ENCODE measurements at places on chromosomes 12 and 14.

DNA sequence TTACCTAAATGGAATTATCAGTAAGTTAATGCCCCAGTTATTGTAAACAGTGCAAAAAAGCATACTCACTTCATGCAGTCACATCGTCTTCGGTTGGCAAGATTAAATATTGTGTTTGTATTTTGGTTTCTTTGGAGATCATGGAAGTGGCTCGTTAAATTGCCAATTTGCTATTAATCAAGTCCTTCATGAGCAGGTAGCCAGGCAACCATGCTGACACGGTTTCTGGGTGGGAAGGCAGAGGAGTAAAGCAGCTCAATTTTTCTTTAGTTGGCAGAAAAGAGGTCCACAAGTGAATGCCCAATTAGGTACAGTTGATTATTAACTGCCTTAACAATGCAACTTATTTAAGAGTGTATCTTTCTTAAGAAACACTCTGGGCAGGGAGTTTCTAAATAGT lies 43.9 kb downstream of the PPP4R3A start:
- DNase-seq: no peak

DNA sequence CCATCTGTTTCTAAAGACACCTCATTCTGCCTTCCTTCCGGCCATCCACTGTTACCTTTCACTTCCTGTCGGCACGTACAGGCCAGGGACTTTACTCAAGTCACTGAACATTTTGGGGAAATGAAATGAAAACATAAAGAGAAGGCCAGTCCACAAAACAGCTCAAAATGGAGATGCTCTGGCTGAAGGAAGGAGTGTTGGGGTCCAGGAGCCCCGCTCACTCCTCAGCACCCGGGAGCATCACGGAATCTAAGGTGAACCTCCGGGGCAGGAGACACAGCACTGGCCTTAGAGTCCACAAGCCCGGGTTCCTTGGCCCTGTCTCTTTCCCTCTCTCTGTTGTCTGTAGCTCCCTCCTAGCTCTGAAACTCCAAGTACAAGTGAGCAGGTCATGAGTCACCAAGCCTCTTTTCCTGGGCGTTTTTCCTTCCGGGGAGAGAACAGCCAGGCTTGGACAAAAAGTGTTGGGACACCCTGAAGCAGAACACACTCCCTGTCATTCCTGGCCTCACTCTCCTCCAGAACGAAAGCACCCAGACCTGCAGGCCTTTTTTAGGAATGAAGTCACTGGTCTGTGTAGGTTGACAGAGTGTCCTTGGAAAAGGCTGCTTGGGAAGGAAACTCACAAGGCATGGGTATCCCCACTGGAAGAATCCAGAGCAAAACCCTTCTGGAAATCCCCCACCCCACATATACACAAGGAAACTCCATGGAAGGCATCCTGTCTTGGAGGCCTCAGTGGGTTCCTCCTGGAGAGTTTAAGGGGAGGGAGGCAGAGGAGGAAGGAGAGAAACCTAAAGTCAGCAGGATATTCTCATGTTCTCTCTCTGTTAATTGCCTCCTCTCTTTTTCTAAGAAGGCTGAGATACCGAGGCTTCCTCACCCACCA lies 245.3 kb downstream of the ZFP36L1 start:
- DNase-seq: no peak

- no peak for DNase-seq
Measured at GRCh38 chr12:3145546-3146310, 68.5 kb downstream of the TSPAN9 start.

- DNase-seq: no peak
Measured at GRCh38 chr12:106764738-106765137, 9.7 kb upstream of the RIC8B start.

- DNase-seq: no peak
Measured at GRCh38 chr12:52199294-52199919, 7.6 kb upstream of the KRT80 start.

GRCh38 chr12:51938726-51939125 lies 12.8 kb upstream of the ACVR1B start:
- no peak for DNase-seq

DNA sequence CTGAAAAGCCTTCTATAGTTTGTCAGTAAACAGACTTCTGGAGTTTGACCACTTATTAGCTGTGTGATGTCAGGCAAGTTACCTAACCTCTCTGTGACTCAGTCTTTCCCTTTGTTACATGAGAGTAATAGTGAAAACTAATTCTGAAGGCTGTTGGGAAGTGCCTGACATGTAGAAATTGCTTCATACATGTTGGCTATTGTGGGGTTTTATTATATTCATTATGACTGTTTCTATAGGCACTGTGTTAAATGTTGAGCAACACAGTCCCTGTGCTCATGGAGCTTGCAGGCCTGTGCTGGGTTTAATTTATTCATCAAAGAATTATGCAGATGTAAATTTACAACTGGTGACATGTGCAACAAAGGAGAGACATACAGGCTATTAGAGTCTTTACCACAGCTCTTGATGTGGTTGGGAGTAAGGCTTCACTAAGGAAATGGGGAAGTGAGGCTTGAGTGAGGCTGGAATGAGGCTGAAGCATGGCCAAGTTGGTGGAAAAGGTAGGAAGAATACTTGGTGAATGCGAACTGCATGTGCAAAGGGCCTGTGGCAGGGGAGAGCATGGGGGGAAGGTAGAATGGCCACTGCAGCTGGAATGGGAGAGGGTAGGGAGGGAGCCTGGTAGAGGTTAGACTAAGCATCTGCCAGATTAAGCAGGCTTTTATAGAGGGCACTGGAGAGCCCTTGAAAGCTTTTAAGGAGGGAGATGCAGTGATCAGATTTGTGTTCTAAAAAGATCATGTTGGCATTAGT lies 236.4 kb upstream of the CRY1 start:
- no peak for DNase-seq

DNA sequence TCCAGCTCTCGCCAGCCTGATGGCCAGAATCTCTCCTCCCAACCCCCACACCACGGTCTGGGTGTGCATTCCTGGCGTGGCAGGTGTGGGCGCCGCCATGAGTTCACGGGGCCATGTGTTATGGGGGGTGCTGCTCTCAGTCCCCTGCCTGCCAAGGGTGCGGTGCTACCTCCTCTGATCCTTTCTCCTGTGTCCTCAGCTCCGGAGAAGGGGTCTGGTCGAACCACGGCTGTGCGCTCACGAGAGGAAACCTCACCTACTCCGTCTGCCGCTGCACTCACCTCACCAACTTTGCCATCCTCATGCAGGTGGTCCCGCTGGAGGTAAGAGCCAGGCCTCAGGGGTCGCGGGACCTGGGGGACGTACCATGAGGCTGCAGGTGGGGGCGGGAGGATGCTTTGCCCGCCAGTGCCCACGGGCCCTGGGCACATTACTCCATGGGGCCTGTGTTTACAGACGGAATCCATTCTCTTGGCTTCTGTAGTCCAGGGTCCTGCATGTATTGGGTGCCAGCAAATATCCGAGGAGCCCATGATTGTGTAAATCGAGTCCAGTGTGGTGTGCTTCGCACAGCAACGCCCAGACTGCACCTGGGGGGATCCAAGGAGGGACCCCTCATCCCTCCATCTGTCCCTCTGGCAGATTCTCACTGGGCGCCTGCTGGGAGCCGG lies 130.8 kb downstream of the ADGRD1 start:
- no peak for DNase-seq

GRCh38 chr12:22396735-22397134 lies 62.2 kb upstream of the ST8SIA1 start:
- no peak for DNase-seq

GRCh38 chr14:61343991-61344405 lies 22.6 kb downstream of the PRKCH start:
- DNase-seq: peak; percentile 29

DNA sequence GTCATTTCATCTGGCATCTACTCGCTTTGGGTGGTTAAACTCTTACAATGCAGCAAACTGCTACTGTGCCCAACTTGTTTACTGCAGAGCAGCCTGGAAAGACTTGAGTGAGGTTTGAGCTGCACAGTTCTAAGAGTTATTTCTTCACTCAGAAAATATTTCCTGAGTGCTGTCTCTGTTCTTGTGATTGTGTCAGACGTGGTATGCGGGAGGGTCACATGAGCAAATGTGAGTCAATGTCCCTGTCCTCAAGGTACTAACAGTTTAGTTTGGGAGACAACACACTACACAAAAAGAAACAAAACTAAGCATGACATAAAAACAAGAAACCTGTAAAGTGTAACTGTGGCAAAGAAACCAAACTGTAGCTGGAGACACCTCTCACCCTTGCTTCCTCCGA lies 32.4 kb downstream of the FLVCR2 start:
- DNase-seq: no peak

DNA sequence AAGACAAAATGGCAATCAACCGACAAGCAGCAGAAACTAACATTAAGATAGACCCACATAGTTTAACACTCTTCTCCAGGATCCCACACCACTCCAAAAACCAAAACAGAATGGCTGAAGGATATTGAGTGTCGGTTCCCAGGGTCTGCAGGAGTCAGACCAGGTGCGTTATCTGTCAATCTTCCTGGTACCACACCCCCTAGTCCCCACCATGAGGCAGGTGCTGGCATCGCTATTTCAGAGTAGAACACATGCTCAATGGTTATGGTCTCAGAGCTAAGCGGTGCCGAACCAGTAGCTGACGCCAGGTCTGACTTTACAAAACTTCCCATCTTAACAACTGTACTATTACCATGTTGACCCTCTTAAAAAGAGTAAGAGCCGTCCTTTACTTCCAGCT lies 10.2 kb downstream of the STX2 start:
- no peak for DNase-seq

- no peak for DNase-seq
Measured at GRCh38 chr12:116673681-116674111, 64.2 kb downstream of the SPRING1 start.

- DNase-seq: no peak
Measured at GRCh38 chr14:75208843-75209242, 32.4 kb upstream of the TMED10 start.

DNA sequence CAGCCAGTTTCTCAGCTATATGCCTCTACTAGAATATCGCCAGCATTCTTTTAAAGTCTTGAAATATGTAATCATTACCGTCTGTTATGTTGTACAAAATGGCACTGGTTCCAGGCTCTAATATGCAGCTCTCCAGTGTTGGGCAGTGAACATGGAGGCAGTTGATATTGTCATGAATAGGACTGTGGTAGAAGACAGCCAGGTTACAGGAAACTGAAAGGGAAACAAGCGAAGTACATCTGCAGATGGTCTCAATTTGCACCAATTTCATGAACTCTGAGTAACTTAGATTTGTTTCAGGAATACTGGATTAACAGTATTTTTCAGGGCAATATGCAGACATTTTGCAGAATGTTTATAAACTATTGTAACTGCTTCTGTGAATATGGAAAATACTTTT lies 13.4 kb upstream of the KLHL42 start:
- no peak for DNase-seq

- no peak for DNase-seq
Measured at GRCh38 chr14:104752423-104752734, 568 bp upstream of the SIVA1 start.
